ENCODE measurements at places on chromosomes 5 and 9.

DNA sequence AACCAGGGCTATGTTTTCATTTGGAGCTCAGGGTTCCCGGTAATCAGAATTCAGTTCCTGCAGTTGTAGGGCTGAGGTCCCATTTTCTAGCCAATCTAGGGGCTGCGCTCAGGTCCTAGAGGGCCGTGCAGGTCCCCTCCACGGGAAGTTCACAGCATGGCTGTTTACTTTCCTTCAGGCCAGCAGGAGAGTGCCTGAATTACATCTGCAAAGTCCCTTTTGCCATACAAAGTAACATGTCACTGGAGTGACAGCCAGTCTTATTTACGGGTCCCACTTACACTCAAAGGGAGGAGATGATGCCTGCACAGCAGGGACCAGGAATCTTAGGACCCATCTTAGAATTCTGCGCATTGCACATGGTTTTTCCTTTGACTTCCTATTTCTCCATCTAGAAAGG lies 29.9 kb upstream of the TGFBI start:
- DNase-seq, result no peak

DNA sequence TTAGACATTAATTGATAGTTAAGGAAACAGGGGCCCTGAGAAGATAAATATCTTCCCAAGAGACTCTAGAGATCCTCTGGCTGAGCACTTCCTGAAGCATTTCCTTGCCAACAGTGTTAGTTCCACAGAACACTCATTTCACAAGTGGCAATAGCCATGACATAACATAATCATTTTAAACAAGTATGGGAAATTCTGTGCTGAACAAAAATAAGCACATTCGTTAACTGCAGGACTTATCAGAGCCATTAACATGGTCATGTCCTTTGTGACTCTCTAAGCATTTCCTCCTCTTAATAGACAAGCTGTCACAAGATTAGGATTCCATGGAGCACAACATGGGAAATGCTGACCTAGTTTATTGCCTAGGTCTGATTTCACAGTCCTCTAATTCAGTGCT lies 184.9 kb downstream of the SNX18 start:
- no peak for DNase-seq

GRCh38 chr5:31990081-31990650 lies 184.0 kb downstream of the GOLPH3 start:
- peak; percentile 38 for DNase-seq

GRCh38 chr5:180140079-180140554 lies 68.6 kb upstream of the RNF130 start:
- DNase-seq, result no peak

- DNase-seq, result no peak
Measured at GRCh38 chr5:160044391-160044804, 35.5 kb downstream of the TTC1 start.

GRCh38 chr5:40073927-40074326 lies 605.8 kb upstream of the PTGER4 start:
- DNase-seq, result no peak

DNA sequence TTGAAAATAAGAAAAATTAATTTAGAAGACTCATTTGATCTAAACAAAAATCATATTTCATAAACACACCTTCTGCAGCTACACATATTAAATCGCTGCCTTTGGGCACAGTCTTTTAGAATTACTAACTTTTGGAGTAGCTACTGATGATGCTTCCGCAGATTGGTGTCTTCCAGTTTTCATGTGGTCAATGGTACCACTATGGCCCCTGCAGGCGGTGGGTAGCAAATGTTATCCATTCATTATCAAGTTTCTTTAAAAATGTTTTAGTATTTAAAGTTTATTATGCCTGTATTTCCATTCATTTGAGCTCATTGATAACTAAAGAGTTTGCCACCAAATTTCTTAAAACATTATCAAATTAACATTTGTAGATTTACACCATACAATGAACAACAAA lies 122.9 kb upstream of the GRAMD2B start:
- DNase-seq, result no peak

- DNase-seq, result peak; percentile 43
Measured at GRCh38 chr9:81868145-81868544, 60.1 kb upstream of the SPATA31D4 start.

GRCh38 chr5:75614176-75614575 lies 2.9 kb downstream of the ANKDD1B start:
- DNase-seq, result no peak

- DNase-seq, result peak; percentile 21
Measured at GRCh38 chr5:56301069-56301468, 67.9 kb upstream of the ANKRD55 start.

- no peak for DNase-seq
Measured at GRCh38 chr5:115605436-115605835, 3.2 kb upstream of the TICAM2 start.

DNA sequence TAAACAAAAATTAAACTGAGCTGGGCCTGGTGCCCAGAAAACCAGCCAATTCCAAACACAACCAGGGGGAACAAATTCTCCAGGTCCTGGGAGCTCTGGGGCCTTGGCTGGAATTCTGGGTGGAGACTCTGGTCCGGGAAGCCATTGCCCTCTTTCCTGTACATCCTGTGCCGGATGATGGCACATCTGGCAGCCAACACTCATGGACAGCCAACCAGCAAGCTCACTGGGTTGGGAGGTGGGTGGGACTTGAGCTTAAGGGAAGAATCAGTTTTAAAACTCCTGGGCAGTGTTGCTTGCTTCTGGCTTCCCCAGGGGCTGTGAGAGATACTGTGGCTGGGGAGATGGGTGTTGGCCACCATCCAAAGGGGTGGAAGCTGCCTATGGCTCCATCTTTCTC lies 56.1 kb downstream of the PCDH1 start:
- peak; percentile 86 for DNase-seq

- DNase-seq, result no peak
Measured at GRCh38 chr5:133063965-133064364, 12.2 kb downstream of the HSPA4 start.
